Kidney tubule cell (primary cell): ENCODE measurements at places on chromosomes 16 and 17.

DNA sequence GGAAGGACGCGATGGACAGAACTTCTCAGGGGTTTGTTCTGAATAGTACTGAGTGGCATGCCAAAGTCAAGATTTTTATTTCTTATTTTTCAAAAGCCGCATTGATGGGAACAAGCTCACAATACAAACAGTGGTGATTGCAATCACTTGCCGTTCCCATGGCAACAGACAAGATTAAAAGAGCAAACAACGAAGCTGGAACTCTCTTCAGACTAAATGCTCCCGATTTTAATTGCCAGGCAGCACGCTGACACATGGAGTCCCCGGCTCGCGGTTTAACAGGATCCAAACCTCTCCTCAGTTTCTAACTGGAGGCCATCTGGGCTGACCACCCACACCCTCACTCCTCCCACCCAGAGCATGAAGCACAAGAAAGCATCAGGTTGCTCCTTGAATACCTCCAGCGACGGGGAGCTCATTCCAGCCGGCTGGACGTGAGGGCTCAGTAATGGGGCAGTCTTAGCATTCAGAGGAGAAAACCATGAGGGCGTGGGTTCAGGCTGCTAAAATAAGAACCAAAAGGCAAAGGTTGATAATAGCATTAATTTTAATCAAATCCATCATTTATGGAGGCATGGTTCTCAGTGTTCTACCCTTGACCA is 41.5 kb downstream of the AIPL1 start:
- no peak for DNase-seq

GRCh38 chr17:37142294-37142896 is 193.6 kb downstream of the AATF start:
- DNase-seq = no peak

GRCh38 chr17:29787995-29788394 is 142.0 kb downstream of the SSH2 start:
- peak; percentile 48 for DNase-seq

DNA sequence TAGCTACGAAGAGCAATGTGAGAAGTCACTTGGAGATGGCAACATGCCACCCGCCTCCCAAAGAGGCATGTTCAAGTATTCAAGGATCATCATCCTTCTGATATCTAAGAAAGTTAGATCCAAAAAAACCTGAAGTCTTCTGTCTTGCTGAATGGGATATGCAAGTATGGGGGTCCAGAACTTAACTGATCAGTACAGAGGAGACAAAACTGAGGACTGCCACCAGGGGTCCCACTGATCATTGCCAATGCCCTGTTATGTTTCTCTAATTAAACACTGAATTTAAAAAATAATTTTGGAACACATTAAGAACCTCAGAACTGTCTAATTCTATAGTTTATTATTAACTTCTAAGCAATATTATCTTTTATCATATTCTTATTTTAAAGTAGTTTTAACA is 99.7 kb downstream of the CDH8 start:
- no peak for DNase-seq

GRCh38 chr16:57531635-57532265 is 4.6 kb downstream of the CCDC102A start:
- DNase-seq = no peak

GRCh38 chr17:45641541-45641940 is 142.6 kb upstream of the CRHR1 start:
- DNase-seq = no peak

DNA sequence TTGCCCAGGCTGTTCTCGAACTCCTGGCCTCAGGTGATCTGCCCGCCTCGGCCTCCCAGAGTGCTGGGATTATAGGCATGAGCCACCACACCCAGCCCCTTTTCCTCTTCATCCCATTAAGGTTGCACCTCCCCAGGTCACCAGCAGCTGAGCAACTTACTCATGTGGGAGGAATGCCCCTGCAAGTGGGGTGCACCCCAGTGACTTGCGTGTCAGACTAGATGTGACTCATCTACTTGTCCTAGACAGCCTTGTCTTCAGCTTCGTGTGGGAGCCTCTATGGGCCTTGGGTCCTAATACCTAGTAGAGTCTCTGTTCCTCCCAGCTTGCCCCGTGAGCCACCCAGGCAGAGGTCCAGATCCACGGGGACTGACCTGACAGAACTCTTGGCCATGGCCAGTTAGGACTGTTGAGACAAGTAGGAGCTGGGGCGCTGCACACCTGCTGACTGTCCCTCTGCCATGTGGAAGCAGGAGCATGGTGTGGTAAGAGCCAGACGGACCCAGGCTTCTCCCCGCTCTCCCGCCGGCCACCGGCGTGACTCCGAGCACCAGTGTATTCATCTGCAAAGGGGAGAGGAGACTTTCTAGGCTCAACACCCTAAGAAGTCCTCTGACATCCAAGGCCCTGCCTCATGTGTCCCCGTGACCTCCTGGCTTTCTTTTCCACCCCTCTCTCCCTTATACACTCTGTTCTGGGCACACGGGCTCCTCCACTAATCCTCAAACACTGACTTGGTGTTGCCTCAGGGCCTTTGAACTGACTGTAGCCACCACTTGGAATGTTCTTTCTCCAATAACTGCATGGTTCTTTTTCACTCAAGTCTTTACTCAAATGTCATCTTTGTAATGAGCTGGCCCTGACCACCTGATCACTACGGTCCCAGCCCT is 11.6 kb upstream of the CBX4 start:
- peak; percentile 97 for DNase-seq

GRCh38 chr17:9941305-9941704 is 36.2 kb upstream of the RCVRN start:
- DNase-seq = no peak

DNA sequence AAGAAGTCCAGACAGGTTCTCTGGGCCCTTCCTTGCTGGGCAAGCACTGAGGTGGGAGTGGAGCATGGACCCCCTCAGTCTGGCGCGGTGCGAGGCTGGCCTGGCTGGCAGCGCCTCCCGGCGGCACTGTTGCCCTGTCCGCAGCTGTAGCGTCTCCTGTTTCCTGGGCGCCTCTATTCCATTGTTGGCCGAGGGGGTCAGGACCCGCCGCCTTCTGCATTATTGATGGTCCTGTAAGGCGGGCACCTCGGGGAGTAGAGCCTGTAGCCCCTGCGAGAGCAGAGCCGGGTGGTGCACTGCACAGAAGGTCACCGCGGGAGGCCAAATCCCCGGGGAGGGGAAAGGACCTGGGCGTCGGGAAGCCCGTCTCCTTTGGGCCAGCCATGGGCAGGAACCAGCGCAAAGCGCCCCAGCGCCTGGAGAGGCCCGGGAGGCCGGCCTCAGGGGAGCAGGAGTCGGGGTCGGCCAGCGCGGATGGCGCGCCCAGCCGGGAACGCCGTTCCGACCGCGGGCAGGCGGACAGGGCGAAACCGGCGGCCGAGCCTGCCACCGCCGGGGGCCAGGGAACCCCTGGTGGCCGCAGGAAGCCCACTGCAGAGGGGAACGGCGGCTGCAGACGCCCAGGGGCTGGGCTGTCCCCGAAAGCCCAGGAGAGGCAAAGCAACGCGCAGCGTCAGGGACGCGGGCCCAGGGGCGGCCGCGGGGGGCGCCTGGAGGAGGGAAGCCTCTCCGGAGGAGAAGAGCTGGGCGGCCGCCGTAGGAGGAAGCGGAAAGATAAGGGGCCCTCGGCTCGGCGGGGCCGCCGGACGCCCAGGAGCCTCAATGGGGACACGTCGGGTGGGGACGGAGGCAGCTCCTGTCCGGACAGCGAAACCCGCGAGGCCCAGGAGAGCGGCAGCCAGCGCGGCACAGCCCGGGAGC is at the start of gene MYO15B:
MYO15B (plus strand) TSS at position 126 of the 921 bp plus-strand sequence; CDS start at position 384, 258 bp downstream.
- DNase-seq = no peak

DNA sequence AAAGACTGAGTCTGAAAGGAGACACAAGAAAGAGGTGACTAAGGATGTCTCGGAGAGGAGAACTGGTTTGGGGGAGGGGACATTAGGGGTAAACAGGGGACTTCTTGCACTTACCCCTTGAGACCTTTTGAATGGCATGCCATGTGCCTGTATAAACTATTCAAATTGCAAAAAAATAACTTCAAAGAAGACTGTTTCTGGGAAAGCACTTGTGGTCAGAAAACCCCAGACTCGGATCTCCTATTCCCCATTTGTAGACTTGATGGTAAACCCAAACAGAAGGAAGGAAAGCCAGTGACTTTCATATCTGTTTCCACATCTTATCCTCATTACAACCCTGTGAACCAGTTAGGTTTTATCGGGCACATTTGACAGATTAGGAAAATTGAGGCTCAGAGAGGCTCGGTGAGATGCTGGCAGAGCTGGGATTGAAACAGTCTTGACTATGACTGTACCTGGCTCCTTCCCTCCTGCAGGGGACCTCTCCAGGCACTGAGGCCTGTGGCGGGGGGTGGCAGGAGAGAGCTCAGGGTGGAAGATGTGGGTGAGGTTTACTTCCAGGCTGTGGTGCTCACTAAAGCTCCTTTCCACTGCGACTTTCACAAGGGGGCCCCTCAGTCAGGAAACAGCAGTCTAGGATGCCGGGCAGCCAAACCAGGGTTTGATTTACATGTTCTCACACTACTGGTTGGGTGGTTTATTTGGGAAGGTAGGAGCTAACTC is 30.5 kb upstream of the PLCG2 start:
- no peak for DNase-seq

DNA sequence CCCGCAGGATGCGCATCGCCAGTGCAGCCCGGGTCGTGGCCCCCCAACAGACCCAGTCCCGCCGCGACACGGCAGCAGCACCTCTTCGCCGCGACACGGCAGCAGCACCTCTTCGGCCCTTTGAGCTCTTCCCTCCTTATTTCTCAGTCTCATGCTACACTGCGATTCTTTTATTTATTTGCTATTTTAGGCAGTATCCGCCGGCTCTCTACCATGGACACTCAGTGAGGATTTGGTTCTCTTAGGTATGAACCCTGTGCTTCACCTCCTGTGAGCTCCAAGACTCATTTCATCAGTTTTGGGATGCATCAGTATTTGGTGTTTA is 8.3 kb upstream of the MAP2K3 start:
- no peak for DNase-seq

DNA sequence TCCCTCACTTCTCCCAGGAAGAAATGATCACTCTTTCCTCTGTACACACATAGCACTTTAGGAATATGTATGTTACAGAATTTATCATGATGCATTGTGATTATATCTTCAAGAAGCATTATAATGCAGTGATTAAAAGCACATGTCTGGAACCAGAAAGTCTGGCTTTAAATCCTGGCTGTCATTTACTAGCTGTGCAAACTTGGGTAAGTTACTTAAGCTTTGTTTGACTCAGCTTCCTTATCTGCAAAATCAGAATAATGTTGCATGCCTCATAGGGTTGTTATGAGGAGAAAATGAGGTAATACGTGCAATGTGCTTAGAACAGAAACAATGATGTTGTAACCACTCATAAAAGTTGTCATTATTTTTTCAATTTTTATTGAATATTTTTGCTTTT is 156.3 kb upstream of the ZKSCAN2 start:
- DNase-seq = no peak

GRCh38 chr17:3589784-3590183 is 19.4 kb downstream of the TRPV1 start:
- DNase-seq = no peak

- DNase-seq = no peak
These were observed 1.5 kb downstream of the SLC13A5 start for GRCh38 chr17:6711681-6712057.

DNA sequence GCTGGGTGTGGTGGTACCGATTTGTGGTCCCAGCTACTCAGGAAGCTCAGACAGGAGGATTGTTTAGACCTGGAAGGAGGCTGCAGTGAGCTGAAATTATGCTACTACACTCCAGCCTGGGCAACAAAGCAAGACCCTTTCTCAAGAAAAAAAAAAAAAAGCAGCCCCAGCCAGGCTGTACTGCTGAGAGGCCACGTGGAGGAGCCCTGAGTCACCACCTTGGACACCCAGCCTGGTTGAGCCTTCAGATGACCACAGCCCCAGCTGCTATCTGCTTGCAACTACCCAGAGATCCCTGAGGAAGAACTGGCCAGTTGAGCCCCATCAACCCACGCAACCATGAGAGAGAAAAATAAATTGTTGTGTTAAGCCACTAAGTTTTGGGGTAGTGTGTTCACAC is 23.6 kb upstream of the GPRC5C start:
- DNase-seq = peak; percentile 61

DNA sequence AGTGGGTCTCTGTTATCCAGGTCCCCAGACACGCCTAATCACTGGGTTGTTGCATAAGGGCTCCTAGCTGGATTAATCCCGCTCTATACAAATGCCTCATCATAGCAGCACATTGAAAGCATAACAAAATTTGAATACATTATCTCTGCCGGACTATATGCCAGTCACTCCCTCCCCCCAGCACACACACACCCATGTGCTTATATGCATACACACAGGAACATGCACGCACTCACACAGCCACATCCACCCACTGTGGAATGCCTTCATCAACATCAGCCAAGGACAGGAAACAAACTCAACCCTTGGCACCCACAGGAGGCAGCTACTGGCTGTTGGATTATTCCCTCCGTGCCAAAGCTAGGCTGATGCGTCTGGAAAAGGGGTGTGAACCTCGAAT is 3.5 kb upstream of the CDH13 start:
- no peak for DNase-seq

DNA sequence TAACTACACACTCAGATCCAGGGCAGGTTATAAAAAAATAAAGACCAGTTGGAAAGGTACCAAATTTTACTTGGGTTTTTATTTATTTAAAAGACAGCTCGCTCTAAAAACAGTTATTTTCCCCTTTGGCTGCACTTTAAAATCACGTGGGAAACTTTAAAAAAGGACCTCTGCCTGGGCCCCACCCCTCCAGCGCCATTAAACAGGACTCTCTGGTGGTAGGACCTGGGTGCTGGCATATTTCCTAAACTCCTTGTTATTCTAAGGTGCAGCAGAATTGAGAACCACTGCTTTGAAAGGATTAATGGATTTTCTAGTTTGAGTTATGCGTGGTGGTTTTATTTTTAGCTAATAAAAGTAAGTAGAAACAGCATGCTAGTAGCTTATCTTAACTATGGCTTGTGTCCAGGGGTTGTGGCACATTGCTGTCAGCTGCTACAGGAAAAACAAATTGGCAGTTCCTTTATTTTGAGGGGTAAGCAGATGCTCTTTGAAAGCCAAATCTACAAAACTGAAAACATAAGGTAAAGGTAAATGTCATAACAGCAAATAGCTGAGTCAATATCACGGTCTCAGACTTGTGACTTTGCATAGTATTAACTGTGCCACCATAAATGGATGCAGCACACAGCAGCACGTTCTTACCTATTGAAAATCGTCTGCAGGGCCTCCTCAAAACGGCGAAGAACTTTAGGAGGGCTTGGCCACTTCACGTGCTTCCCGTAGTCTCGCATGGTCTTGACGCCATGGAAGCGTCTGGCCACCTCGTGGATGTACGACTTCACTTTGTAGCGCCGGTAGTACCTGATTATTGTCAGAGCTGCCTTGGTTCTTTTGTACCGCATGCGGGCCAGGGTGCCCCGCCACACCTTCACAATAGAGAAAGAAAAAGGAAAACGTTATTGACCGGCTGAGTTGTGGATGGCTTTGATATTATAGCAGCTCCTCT is 172.0 kb downstream of the CDK5R1 start:
- no peak for DNase-seq

GRCh38 chr17:41602524-41602923 is 10.0 kb downstream of the KRT16 start:
- no peak for DNase-seq

- DNase-seq = no peak
These were observed 24.2 kb downstream of the AATF start for GRCh38 chr17:36972905-36973304.

- no peak for DNase-seq
These were observed 8.6 kb upstream of the MYH2 start for GRCh38 chr17:10558049-10558448.
